ENCODE measurements at places on chromosomes 6 and 20.
A peak's percentile ranks its signal among the peaks of the same experiment; 100 is the strongest.

DNA sequence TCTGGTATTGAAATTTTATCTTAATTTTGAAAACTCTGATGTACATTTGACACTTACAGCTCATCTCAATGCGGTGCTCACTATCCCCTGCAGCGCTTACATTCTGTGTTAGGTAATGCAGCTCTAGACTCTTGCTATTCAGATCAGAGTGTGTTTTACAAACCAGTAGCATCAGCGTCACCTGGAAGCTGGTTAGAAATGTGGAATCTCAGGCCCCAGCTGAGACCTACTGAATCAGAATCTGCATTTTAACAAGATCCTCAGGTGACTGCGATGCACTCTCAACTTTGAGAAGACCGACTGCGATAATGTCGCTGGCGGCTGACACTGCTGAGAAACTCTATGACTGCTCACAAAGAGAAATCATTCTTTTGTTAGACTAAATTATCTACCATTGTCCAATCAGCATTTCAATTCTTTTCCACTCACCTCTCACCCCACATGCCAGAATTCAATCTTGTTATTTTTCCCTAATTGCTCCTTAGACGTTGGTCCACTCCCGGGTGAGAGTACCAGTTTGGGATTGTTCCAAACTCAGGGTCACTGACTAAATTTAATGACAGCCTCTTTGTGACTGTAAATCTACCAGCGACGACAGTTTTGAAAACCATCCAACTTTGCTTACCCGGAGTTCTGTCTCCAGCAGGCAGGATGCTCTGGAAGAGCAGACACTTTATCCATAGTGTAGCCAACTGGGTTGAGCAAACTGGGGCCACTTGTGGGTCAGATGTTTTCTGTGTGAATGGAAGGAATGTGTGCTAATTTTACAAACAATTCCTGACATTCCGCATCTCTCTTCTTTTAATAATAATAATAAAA is 140.1 kb upstream of the BTBD3 start:
- no peak for DNase-seq

- DNase-seq: peak; percentile 97
These were observed 48.0 kb downstream of the ARMC2 start for GRCh38 chr6:108896111-108896661.

- no peak for DNase-seq
These were observed 30.7 kb downstream of the PAK5 start for GRCh38 chr20:9808166-9808565.

DNA sequence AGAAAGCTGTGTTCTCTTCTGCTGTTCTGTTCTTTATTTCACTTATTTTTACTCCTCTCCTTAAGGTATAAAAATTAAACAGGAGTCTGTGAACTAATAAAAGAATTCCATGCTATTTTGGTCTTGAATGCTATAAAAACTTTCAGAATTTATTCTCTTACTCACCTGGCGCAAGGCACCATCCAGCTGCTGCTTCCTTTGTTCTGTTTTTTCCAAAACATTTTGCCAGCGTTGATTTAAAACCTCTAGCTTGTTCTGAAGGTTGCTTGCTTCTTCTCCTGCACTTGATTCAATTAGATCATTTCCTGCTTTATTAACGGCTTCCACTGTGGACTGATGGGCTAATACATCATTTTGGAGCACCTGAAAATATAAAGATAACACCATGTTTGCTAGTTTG is 145.0 kb downstream of the DST start:
- DNase-seq: no peak

DNA sequence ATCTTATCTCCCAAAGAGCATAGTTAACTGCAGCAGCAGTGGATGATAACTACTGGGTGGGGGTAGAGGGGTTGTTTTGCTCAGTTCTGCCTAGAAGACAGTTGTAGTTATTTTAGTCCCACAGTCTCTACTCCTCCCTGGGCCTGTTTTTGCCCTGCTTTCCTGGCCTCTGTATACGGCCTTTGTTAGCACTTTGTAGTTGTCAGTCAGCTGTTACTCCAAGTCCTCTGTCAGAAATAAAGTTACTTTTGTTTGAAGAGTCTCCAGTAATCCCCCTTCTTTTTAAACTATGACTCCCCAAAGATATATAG is 113.9 kb downstream of the SLC16A10 start:
- DNase-seq: no peak

GRCh38 chr6:152598901-152599537 is 38.1 kb downstream of the SYNE1 start:
- no peak for DNase-seq

DNA sequence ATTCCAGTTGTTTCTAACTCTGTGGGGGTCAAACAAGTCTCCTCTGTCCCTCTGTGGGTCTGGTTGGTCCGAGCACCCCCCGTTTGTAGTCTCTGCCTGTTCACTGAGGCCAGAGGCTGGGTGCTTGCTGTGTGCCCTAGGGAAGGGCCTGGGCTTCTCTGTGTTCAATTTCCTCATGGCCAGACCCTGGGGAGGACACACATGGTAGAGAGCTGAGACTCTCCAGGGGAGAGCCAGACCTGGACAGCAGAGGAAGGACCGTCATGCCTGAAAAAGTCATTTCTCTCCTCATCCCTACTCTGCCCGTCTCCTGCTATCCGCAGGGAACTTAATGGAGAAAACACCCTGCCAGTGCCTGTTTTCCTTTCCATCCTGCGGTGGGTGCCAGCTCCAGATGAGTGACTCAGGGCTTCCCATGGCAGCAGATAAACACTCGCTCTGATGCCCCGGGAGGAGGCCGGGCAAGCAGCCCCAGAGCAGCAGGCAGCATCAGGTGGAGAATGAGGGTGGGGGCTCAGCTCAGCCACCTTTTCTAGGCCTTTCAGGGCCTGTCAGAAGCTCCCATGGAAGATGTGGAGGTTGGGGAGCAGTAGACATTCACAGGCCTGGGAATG is 51.9 kb downstream of the SNAI1 start:
- no peak for DNase-seq

DNA sequence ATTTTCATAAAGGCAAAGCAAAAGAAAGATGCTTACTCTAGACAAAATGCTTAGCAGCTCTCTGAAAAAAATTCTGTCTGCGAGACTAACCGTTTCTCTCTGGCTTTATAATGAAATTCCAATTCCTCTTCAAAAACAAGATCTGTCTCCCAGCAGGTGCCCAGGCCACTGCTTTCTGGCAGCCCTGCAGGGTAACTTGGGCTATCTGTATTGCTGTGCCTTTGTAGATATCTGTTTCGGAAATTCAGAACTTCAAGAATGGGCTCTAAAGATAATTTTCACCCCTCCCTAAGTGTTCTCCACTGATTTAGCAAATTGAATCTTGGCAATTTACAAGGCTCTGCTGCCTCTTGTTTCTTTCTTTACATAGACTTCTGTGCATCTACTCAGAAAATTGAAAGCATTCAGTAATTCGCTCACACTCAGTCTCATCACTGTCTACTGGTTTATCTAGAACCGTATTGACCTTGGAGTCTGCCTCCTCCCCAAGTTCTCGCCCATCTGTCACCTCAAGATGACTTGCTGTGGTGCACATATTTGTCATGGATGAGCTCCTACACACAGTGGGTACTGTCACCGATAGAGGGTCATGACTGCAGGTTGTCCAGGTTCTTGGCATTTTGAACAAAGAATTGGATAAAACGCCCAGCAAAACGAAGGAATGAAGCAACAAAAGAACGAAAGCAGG is 26.4 kb upstream of the FABP7 start:
- DNase-seq: no peak

DNA sequence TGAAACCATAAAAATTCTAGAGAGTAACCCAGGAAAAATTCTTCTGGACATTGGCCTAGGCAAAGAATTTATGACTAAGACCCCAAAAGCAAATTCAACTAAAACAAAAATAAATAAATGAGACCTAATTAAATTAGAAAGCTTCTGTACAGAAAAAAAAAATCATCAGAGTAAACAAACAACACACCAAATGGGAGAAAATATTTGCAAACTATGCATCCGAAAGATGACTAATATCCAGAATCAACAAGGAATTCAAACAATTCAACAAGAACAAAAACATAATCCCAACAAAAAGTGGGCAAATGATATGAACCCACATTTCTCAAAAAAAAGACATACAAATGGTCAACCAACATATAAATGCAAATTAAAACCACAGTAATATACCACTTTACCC is 242.6 kb upstream of the CDYL start:
- DNase-seq: no peak

GRCh38 chr6:108250240-108250866 is 10.5 kb downstream of the SNX3 start:
- no peak for DNase-seq

Measured in CD14-positive monocyte (primary cell).